ENCODE measurements at places on chromosomes 12 and 14.

DNA sequence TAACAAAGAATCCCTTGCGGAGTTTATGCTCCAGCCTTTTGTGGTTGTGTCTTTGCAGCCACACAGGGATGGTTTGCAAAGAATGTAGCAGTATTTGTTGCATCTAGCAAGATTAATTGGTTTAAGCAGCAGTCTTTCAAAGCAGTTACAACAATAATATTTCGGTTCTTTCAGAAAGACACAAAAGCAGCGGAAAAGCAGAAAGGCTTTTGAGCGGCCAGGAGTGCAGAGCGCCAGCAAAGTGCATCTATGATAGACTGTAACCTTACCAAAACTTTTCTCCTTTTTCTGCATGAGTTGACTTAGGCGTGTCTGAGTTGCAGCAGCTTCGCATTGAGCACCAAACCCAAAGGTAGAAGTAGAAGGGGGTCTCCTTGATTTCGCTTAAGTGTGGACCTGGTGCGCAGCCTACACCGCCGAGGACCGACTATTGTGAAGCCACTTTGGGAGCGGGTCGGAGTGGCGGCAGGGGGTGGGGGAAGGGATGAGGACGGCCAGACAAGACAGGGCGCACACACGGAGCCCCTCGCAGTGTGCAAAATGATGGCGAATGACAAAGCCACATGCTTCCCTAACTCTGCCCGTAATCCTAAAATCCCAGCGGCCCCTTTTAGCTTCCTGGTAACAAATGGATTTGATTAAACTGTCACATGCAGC, 1.2 kb downstream of the LMO3 start:
- DNase-seq = no peak

- no peak for DNase-seq
Observed at GRCh38 chr14:92759300-92759678, 10.9 kb upstream of the LGMN start.

DNA sequence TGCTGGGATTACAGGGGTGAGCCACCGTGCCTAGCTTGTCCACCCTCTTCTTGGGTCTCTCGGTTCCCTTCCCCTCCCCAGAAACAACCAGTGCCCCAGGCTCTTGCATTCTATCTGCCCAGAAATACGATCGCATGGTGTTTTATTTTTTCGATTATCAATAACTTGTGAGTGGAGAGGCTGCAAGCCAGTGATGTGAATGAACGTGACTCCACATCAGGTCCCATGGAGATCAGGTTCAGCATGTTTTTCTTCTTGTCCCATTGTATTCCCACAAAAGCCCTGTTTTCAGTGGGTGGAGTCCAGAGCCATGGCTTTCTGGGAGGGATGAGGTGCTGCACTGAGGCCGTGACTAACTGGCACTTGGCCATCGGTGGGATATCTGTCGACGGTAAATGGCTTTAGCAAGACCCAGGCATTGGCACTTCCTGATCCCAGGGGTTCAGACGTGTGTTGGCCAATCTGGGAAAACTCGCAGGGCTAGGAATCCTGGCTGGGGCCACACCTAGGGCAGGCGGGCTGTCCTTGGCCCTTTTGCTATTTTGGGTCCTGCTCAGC, 12.7 kb upstream of the HNF1A start:
- DNase-seq = no peak

- DNase-seq = peak; percentile 37
Observed at GRCh38 chr12:52356762-52357580, 10.3 kb downstream of the KRT85 start.

DNA sequence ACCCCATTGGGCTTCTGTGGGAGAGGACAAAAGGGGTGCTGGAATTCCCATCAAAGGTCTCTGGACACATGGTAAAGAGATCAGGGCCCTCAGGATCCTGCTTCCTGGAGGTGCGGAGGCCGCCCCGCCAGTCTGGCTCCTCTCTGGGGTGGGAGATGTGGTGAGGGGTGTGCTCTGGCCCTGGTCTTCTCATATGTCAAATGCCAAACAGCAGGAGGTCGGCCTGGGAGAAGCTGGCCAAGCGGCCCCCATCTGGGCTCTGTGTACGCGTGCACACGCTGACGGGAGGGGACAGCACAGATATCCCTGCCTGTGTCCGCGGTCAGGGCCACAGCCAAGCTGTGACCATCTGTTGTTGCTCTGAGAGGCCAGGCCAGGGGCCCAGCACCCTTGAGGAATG, 14.1 kb downstream of the FIGNL2 start:
- DNase-seq = no peak

DNA sequence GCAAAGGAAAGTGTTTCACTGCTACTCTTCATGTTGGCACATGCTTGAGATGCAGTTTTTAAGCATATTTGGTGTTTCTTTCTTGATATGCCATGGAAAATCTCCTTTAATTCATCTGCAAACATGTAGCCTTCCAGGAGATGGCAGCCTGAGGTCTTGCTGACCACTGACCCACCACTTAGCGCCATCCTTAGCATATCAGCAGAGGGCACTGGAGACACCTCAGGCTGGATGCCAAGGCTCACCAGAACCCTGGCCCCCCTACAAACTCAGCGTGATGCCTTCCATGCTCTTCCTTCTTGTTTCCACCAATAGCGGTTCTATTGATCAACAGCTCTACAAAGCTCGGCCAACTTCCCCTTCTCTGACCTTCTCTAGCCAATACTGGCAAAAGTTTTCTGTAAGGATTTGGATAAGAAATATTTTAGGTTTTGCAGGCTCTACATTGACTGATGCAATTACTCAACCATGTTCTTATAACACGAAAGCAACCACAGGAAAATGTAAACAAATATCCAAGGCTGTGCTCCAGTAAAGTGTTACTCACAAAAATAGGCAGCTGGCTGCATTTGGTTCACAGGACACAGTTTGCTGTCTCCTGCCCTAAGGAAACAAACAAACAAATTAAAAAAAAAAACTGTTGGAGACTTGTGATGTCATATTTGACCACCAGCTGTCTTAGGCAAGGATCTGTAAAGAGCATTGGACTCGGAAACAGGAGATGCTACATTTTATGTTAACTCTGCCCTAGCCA, 209.7 kb downstream of the SLC15A4 start:
- DNase-seq = no peak

DNA sequence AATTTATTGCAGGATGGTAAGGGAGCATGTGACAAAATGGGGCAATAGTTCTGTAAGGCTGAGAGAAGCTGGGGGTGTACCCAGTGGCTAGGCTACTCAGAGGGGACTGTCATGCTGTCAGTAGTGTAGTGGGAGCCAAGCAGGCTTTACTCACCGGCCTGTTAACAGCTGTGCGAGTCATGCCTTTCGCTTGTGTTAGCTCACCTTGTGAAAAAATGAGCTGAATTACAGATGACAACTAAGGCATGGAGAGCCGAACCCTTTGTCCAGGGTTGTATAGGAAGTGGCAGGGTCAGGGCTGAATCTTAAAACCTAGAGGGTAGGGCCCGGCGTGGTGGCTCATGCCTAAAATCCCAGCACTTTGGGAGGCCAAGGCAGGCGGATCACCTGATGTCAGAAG, 37.9 kb downstream of the SH2B3 start:
- DNase-seq = peak; percentile 50

DNA sequence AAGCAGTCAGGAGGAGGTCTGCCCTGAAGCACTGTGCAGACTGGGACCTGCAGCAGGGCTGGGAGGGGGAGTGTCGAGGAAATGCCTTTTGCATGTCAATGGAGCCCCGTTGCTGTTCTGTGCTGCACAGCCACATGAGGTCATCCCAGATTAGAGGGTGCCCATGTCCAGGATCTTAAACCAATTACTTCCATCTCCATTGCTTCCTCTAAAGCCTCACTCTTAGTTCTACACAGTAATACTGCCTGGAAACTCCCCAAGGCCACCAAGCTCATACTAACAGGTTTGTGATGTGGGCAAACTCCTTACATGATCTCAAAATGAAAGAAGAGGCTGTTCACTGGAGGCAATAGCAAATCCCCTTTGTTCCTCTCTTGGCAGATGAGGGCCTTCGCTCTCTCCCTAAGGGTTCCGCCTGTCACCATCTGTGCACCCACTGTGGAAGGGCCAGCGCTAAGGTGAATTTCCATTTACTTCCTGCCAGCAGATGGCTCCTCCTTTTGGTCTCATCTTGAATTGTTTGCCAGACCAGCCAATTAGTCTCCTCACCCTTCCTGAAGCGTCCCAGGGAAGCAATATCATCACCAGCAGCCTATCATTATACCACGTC, 35.4 kb upstream of the LTA4H start:
- DNase-seq = no peak

DNA sequence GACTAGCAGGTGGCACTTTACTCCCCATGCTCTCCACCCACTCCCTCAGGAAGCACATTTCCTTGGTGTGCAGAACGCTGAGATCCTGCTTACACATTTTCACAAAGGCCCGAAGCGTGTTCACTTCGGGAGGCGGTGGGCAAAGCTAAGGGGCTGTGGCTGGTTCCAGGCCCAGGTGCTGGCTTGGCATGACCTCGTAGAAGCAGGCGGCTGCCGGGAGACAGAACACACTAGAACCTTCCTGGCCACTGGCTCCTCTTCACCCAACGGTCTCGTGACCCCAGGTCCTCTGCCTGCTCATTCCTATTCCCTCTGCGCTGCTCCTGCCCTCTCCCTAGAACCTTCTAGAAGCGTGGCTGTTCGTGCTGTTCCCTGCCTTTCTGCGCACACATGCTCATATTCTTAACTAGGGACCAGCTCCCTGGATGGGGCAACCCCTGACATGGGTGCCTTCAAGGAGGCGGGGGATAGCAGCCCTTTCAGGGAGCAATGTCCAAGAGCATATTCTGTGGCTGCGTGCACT, 43.3 kb downstream of the ATP23 start:
- DNase-seq = no peak

DNA sequence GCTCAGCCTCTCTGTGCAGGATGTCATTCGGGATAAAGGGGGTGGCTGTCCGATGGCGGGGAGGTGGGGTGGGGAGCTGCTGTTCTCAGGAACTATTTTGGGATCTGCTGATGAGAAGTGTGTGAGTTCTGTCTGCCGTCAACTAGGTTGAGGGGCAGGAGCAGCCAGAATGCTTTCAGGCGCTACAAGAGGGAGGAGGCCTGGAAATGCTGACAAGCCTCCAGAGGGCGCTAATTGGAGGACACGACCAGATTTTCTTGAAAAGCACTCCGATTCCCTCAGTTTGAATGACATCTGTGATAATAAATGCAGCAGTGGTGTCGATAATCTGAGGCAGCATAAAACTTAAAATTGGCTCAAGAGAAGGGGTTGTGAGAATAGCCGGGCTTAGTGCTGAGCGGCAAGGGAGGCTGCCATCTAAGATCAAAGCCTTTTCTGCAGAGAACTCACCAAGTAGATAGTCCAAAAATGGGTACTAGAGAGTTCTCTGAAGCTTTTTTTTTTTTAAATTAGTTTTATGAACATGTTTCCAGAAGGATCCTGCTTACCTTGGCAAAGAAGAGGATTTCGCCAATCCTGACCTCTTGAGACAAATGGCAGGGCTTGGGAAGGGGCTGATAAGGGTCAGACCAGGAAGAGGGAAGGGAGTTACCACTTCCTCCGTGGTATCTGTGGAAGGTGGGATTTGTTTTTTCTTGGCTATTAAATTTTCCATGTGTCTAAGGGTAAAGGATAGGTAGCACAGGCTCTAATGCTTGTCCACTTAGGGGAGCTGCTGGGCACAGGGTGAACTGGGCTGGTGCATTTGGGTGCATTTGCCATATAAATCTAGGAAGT, 94.4 kb downstream of the CRACR2A start:
- no peak for DNase-seq

- DNase-seq = no peak
Observed at GRCh38 chr14:59913187-59913586, 6.8 kb upstream of the LRRC9 start.

- DNase-seq = no peak
Observed at GRCh38 chr12:130846369-130846768, 7.3 kb upstream of the STX2 start.

DNA sequence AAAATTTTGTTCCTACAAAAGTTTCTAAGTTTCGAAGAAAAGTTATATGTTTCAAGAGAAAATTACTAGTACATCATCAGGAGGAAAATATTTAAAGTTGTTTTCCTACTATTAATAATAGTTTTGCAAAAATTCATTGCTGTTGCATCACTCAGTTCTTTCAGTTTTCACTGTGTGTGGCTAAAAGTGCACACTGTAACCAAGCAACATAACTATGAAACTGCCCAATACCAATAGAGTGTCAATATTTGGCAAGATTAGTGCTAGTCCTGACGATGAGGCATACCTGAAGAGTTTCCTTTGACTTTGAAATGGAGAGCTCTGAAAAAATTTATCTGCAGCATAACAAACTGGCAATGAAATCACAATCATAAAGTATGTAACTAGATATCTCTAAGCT, 194.3 kb downstream of the CPNE8 start:
- DNase-seq = no peak

- no peak for DNase-seq
Observed at GRCh38 chr14:61034416-61035120, 53.5 kb downstream of the SLC38A6 start.

All from sciatic nerve (tissue), 2 donors.